ENCODE measurements at places on chromosomes 3 and 15.

GRCh38 chr3:44509393-44509921, 32.0 kb upstream of the ZNF445 start:
- peak; percentile 4 for DNase-seq

DNA sequence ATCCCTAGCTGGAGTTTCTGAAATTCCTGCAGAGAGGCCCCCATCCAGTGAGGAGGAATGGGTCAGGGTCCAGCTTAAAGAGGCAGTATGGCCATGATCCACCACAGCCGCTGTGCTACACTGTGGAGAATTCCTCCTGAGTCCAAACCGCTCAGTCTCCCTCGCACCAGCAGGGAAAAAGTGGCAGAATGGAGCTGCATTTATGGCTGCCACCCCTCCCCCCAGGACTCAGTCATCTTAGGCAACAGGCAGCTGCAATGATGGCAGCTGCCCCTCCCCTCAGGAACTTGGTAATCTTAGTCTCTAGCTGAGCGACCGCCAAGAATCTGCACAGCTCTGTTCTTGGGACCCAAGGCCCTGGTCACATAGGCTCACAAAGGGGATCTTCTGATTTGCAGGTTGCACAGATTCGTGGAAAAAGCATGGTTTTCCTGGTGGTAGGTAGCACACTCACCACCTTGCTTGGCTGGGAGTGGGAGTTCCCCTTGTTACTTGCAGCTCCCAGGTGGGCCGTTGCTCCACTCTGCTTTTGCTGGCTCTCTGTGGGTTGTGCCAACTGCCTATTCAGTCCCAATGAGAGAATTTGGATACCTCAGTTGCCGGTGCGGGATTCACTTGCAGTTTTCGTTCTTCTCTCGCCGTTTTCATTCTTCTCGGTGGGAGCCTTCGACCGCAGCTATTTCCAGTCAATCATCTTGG, 204.1 kb downstream of the STXBP5L start:
- no peak for DNase-seq

DNA sequence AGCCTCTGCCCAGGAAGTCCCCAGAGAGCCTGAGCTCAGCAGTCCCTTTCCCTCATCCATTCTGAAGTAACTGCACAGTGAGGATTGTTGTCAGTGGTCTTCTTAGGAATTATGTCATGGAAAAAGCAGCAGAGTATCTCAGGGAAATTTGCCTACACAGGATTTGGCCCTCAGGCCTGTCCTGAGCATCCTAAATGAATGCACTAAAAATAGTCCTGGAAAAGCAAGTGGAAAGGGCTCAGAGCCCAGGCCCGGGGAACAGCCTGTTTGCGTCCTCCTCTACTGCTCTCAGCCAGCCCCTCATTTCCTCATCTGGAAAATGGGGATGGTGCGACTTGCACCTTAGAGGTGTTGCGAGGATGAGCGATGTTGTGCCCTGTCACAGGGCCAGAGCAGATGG, 21.6 kb downstream of the LYSMD4 start:
- DNase-seq = no peak

DNA sequence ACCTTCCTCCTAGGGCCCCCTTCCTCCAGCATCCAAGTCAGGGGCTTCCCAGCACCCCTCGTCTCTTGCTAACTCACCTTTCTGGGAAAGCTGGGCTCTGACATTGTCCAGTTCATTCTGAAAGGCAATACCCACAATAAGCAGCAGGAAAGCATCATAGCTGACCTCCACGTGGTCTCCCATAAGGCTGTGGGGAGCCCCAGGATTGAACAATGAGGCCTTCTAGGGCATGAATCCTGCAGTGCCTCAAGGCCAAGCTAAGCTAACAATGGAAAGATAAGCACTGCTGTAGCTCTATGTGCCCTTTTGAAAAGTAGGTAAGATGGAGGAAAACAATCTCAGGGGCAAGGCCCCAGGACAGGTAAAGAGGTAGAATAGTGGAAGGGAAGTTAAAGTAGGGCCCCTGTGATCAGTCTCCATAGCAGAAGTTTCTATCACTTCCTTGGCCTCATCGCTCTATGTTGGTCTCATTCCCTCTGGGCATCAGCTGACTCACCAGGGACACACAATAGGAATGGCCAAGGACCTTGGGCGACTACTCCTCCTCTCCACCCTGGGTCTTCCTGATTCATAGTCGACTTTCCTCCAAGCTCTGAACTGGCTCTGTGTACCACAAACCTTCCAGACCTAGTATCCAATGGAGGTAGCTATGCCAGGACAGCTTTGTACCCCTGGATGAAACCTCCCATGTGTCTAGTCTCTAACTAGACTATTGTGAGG, 11.7 kb downstream of the TRAIP start:
- DNase-seq = no peak

DNA sequence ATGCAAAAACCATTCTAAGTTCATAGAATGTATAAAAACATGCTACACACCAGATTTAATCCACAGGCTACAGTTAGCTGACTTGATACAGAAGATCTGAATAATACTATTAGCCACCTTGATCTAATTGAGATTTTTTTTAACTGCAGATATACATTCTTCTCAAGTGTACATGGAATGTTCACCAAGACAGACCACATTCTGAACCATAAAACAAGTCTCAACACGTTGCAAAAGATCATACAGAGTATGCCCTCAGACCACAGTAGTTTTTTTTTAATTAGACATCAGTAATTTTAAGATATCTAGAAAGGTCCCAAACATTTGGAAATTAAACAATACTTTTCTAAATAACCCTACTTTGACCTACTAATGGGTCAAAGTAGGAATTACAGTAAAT, 83.3 kb downstream of the FGF7 start:
- no peak for DNase-seq
